ENCODE measurements at places on chromosomes 7 and 10. TPM values are rescaled to one million over a fixed set of nuclear protein-coding genes. Genes with fewer than 3 reads are reported as not detected.

- DNase-seq = no peak
Observed at GRCh38 chr7:35379481-35379880, 125.6 kb upstream of the TBX20 start.

DNA sequence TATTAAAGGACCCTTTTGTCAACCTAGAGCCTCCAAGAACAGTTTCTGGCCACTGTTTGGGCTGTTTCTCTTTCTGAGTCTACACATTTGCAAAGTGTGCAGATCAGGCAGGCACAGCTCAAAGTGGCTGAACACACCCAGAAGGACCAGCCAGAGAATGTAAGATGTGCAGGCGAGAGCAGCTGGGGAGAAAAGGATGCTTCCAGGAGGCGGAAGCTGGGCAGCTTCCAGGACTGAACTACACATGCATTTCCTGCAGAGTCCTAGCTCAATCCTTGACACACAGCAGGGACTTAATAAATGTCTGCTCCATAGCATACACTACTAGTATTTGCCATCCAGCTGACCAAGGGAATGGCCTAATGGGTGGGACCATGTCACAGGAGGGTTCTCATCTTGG is 70.9 kb downstream of the CTBP2 start:
- no peak for DNase-seq

DNA sequence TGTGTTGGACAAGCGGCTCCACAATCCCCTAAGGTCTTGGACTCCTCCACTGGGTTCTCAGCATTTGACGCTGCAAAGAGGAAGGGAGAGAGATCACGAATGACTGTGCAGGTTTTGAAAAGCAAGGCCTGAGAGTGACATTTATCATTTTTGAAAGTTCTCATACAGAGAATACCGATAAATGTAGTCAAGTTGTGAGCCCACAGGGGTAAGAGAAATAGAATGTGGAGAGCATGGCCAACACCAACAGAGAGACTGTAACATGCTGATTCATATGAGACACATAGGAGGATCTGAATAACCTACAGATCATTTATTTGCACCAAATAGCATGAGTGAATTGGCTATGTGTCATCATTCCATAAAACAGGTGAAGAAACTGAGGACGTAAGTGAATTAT is 230.5 kb upstream of the MBL2 start:
- peak; percentile 29 for DNase-seq

GRCh38 chr10:94225589-94225988 is 137.2 kb downstream of the NOC3L start:
- DNase-seq = no peak

Gene FZD1
- polyA plus RNA-seq = 3.0 TPM

- DNase-seq = no peak
Observed at GRCh38 chr10:98251399-98251798, 16.6 kb downstream of the LOXL4 start.

DNA sequence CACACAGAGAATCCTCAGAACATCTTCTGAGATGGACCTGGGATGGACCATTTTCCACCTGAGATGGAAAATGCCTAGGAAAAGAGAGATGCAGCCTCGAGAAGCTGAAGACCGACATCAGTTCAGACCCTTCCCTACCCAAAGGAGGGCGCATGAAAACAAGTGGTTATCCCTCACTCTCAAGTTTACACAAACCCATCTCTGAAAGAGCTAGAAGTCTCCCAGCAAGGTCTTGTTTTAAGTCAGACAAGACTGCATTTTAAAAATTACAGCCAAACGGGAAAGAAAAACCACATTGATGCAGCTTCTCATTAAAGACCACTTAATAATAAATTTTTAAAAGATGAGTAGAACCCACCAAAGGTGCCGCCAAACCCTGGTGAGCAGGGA is 1.3 kb downstream of the RAPGEF5 start:
- DNase-seq = no peak

Gene EPDR1
- 3.5 TPM for polyA plus RNA-seq

GRCh38 chr10:131943021-131943814 is 38.5 kb downstream of the BNIP3 start:
- DNase-seq = no peak

Gene MYO1G
- 0.02 TPM for polyA plus RNA-seq

GRCh38 chr10:110076559-110077318 is 69.0 kb downstream of the ADD3 start:
- DNase-seq = peak; percentile 96

DNA sequence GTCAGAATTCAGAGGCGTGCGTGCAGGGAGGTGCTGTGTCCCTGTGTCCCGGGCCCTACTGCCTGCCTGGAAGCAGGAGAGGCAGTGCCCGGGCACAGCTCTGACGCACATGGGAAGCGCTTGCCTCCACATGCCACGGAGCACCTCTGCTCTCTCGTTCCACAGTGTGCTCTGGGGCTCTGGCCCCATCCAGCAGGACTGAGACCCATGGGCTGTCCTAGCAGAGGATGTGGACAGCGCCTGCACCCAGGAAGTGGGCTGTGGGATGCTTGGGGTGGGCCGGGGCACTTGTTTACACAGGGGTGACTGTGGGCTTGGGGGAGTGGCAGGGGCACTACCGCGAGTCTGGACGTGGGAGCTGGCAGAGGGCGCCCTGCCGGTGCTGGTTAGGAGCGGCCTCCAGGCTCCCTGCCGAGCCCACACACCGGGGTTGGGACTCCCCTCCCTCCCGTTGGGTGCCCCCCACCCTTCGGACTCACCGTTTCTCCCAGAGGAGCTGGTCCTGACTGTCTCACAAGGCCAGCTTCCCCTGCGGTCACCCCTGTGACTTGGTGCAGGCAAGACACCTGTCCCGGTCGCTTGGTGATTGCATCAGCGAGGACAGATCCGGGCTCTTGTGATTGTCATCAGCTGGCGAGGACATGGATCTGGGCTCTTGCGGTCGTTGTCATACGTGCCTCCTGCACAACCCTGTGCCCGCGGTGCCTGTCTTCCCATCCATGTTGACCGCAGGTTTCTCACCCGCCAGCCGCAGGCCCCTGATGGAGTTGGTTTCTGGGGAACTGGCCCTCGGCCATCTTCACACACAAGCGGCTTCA is 83.1 kb downstream of the NKX6-2 start:
- DNase-seq = no peak

Gene SLC26A5
- not detected for polyA plus RNA-seq

DNA sequence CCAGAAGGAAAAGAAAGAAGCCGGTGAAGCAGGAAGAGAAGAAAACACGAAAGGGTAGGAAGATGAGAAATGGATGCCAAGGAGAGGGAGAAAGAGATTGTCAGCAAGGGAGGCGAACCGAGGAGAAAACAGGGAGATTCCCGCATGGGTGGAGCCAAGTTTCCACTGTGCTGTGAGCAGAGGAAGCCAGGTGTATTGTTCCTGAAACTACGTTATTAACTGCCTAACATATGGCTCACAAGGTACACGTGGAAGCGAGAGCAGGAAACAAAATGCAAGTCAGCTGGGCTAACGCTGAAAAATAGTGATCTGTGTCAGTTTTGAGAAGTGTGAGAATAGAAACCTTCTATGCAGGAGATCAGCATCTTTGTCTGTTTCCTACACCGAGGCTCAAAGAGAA is 20.4 kb upstream of the HIPK2 start:
- DNase-seq = no peak

- no peak for DNase-seq
Observed at GRCh38 chr10:77441353-77442166, 196.0 kb downstream of the KCNMA1 start.

DNA sequence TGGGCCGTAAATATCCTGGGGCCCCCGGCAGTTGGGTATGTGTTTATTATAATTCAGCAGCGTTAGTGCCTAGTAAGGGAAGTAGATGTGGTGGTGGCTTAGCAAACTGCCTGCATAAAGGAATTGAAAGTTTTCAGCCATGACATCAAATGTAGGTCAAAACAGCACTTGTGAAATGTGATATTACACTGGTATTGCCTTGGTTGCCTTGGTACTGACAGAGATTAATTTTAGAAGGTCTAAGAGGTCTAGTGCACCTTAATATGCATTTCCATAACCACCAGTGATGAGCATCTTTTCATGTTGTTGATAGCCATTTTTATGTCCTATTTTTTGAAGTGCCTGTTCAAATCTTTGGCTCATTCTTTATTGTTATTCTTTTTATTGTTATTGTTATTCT is 50.1 kb downstream of the VWC2 start:
- no peak for DNase-seq

DNA sequence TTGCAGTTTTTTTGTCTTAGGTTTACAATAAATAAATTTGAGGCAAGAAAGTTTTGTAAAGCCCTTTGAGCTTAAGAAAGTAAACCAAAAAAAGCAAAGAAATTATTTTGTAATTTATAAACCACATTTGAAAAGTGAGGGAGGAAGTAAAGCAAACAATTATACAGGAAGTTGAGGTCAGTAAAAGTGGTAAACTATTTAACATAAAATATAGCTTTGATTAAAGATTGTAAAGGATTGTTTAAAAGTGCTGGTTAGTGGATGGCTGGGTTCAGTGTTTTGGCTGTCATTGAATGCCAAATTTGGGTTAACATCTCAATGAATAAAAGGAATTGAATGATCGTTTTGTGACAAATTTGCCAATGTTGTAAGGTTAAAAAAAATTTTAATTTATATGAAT is 9.9 kb downstream of the SOSTDC1 start:
- DNase-seq = no peak

Gene SPDYE3
- not detected for polyA plus RNA-seq

GRCh38 chr7:34031156-34031555 is 125.8 kb downstream of the BMPER start:
- no peak for DNase-seq

Gene PHKG1
- 0.37 TPM for polyA plus RNA-seq

- no peak for DNase-seq
Observed at GRCh38 chr10:3982746-3983442, 197.9 kb upstream of the KLF6 start.

GRCh38 chr10:71131096-71131495 is 81.3 kb upstream of the UNC5B start:
- no peak for DNase-seq

Gene FFAR4
- polyA plus RNA-seq = not detected

DNA sequence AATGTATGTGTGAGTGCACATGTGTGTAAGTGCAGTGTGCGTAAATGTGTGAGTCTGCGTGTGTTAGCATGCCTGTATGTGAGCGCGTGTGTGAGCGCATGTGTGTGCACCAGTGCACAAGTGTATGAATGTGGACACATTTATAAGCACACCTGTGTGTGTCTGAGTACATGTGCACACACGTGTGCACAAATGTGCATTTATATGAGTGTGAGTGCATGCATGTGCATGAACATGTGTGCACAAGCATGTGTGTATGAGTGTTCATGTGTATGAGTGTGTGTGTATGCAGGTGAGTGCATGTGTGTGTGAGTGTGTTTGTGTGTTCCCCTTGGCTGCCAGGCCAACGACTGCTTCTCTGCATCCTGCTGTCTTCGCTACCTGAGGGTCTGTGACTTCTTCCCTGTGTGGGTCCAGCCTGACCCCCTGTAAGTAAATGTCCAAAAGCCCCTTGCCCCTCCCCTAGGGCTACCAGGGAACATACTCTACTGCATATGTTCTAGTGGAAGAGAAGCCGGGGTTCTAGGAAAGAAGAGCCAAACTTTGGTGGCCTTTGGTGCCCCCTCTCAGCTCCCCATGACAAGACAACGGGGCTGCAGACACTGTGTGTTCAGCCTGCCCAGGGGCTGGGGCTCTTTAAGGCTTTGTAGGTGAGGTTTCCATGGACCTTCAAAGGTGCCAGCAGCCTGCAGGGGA is 17.0 kb downstream of the GOLGA7B start:
- no peak for DNase-seq

DNA sequence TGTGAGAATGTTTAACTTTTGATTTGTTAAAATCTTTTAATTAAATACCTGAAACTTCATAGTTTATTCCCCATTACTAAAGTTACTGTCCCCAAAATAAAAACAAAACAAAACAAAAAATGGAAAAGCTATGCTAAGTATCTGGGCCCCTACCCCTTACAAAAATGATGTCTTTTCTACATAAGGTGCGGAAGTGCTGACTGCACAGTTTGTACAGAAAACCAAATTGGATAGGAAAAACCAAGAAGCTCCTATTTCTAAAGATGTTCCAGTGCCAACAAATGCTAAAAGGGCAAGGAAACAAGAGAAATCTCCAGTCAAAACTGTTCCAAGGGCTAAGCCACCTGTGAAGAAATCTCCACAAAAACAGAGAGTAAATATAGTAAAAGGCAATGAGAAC is 50.5 kb downstream of the TASOR2 start:
- no peak for DNase-seq

Gene BLNK
- 2.9 TPM for polyA plus RNA-seq

GRCh38 chr10:5376450-5376849 is 11.7 kb downstream of the UCN3 start:
- no peak for DNase-seq

DNA sequence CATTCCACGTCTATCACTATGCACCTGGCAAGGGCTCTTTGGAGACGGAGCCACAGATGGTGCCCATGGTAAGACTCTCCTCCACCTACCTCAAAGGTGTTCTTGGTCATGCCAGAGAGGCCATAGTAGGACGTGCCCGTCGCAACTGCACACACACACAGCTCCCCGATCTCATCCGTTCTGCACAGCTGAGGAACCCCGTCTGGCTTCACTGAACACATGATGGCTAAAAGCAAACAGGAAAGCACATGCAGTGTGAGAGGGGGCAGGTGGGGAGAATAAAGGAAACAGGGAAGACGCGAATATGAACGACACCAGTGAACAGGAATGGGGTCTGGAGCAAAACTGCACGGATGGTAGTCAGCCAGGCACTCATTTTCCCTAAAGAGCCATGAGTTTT is 230.9 kb downstream of the ZMYND11 start:
- DNase-seq = no peak

DNA sequence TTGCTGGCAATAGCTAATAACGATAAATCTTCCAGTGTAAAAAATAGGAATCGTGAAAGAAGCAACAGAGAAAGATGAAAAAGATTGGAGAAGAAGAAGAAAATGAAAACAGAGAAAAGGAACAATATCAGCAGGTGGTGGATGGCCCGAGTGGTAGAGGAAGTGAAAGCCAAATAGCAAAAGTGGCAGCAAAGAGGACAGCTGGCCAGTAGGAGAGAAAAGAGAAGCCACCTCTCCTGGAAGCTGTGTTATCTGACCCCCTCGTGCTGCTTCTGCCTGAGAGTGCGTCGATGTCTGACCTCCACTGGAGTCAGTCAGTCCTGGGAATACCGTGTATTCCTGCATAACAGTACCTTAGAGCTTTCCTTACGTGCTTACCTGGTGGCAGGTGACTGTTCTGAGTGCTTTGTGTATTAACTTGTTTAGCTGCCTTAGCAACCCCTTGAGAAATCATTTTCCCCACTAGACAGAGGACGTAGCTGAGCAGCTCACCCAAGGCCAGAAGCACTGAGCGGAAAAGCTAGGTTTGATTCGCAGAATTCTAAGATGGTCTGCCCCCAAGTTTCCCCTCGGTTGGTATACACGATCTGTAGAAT is 88.3 kb downstream of the CHN2 start:
- no peak for DNase-seq
